ENCODE measurements at places on chromosomes 11 and 22.

- peak; percentile 75 for DNase-seq
These were observed at the start of gene SEC14L2 for GRCh38 chr22:30396871-30397655. Gene SEC14L2, plus strand, starts transcription at chr22:30397018. Its CDS starts 99 bp downstream, at chr22:30397117.

DNA sequence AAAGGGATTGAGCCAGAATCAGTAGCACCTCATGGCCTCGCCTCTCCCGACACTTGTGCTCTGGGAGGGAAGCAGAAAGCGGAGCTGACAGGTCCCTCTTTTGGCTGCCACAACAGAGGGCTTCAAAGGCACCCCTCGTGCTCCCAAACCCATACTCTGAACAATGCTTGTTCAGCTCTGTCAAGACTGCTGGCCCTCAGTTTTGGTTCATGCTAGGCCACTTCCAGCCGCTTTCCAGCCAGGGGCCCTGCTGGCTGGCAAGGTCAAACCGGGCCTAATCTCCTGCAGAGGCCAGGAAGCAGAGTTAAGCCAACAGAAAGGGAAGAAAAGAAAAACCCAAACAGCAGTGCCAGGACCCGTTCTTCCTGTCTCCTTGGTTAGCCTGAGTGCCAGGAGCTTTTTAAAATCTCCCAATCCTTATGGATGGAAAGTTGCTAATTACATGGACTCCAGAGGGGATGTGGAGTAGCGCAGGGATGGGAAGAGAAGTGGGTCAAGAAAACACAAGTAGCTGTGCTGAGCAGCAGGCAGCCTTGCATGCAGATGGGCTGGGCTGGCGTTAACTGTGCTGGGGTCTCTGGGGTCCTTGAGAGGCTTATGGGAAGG is 150.6 kb downstream of the GRIK4 start:
- DNase-seq: no peak

GRCh38 chr11:4455419-4455818 is 6.3 kb downstream of the OR52K2 start:
- no peak for DNase-seq

DNA sequence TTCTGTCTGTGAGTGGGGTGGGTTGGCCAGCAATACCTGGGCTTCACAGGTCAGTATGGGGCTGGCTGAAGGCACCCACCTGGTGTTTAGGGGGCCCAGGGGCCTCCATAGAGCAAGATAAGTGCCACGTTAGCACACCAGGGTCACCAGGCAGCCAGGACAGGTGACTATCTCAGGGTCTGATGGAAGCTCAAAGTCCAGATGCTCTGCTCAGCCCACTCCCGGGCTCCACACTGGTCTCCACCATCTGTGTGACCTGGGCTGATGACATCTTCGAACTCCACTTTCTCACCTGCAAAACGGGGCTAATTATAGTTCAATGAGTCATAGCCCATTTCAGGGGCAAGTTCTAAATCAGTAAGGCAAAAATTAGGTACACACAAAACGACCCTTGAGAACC is 39.4 kb upstream of the PRDM11 start:
- no peak for DNase-seq

DNA sequence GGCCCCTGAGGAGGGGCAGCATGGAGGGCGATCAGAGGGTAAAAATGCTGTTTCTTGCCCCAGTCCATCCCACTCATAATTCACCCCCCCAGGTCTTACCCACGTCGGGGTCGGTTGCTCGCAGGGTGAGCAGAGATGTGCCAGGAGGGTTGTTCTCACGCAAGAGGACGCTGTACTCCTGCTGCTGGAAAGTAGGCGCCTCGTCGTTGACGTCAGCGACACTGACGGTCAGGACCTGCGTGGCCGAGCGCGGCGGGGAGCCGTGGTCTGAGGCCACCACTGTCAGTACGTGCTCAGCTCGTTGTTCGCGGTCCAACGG is 10.3 kb upstream of the TPP1 start:
- no peak for DNase-seq

DNA sequence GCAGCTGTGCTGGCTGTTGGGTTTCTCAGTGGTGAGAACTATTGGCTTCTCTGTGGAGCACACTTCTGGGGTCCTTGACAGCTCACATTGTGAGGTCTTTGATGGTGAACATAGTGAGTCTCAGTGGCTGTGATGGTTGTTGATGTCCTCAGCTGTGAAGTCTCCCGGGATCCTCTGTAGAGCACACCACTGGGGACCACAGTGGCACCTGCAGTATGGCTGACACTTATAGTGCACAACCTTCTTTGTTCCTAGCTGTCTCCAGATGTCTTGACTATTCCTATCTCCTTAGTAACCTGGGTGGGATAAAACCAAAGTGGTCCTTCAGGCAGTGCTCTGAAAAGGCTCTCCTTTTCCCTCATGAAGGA is 34.3 kb upstream of the CHORDC1 start:
- no peak for DNase-seq

- peak; percentile 80 for DNase-seq
These were observed 29.4 kb downstream of the GUCD1 start for GRCh38 chr22:24525416-24526037.

DNA sequence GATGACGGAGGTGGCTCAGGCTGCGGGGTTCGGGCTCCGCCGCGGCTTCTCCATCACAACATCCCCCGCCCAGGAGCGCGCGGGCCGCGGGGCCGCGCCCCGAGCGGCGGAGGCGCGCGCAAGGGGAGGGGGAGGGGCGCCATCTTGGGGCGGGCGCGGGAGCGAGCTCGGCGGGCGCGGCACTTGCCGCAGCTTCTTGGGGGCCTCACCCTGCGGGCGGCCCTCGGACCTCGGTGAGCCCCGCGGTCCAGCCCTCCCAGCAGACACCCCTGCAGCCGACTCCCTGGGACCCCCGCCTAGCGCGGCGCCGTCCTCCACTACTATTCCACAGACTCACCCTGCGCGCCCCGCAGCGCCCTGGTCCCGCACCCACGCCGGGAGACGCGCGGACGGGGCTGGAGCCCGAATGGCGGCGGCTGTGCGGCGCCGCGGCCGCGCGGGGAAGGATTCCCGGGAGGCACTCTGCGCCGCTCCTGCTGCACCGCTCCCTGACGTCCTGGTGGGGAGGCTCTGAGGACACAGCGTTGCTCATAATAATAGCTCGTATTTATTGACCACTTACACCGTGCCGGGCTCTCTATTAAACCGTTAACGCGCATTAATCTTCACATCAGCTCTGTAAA is at the start of gene APBB1:
Gene APBB1, minus strand, starts transcription at position 86 of the 623 bp plus-strand sequence. CDS start 7,747 bp downstream, outside the sequence.
- DNase-seq: peak; percentile 83

DNA sequence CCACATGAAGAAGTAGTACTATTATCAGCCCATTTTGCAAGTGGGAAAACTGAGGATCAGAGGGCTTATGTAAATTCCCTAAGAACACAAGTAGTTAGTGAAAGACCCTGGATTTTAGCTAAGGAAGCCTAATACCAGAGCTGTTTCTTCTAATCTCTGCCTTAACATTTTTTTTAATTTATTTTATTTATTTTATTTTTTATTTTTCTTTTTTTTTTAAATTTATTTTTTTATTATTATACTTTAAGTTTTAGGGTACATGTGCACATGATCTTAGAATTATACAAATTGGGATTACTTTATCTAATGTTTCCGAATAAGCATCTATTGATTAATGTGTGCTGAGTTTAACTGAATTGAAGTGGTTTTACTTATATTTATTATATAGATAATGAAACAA is 1015.3 kb downstream of the LRRC4C start:
- DNase-seq: no peak

GRCh38 chr22:31556627-31557203 is 60.4 kb downstream of the SFI1 start:
- no peak for DNase-seq

DNA sequence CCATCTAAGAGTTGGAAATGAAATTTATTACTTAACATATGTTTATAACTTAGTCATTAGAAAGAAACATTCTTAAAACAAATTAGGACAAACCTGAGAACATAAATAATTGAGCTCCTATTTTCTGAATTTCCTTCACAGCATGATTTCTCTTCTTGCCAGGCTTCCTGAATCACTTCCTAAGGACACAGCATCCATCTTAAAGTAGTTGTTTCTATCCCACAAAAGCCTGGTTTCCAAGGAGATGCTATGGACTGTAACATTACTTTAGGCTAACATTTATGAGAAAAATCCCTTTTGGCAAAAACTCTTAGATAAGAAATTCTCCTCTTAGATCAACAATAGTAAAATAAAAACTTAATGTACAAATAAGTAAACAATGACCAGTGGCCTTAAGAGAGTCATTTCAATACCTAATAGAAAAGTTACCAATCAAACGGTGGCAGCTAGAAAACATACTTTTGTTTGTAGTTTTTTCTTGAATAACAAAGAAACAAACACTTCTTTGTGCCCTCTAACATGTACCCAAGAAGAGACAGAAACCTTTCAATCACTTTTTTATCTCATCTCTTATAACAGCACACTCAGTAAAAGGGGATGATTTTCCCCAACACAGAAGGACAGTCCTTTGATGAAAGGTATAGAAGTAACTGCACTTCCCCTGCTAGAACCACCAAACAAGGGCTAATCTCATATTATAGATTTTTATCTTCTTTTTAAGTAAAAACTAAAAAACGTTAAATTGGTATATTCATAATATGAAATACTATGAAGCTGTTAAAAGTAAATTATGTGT is 74.5 kb downstream of the TTC28 start:
- DNase-seq: no peak

GRCh38 chr22:28051787-28052356 is 132.8 kb upstream of the PITPNB start:
- DNase-seq: peak; percentile 40

DNA sequence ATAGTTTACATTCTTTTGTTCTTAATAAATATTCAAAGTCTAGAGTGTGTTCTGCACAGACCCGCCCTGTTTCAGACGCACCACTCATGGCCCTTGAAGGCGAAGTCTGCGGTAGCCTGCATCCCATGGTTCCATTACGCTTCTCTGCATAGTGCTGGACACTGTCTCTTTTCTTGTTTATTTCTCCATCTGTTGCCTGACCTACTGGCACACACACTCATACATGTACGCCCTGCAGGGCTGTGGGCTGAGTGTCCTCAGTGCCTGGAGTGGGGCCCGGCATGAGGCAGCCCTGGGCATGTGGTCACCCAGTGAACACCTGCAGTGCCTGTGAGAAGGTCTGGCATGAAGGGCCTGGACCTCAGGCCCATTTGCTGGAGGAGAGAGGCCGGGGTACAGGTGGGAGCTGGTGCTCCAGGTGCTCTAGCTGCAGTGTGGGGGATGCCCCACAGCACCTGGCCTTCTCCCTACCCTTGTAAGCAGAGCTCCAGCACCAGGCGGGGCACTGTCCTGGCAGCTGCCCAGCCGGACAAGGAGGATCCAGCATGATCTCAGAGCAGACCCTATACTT is 404.1 kb downstream of the TBC1D22A start:
- DNase-seq: no peak

GRCh38 chr11:85232559-85232958 is 394.6 kb downstream of the DLG2 start:
- DNase-seq: no peak

GRCh38 chr22:26568207-26568706 is 21.7 kb downstream of the TPST2 start:
- DNase-seq: no peak

GRCh38 chr11:24496386-24496735 is 492 bp upstream of the LUZP2 start:
- DNase-seq: no peak

DNA sequence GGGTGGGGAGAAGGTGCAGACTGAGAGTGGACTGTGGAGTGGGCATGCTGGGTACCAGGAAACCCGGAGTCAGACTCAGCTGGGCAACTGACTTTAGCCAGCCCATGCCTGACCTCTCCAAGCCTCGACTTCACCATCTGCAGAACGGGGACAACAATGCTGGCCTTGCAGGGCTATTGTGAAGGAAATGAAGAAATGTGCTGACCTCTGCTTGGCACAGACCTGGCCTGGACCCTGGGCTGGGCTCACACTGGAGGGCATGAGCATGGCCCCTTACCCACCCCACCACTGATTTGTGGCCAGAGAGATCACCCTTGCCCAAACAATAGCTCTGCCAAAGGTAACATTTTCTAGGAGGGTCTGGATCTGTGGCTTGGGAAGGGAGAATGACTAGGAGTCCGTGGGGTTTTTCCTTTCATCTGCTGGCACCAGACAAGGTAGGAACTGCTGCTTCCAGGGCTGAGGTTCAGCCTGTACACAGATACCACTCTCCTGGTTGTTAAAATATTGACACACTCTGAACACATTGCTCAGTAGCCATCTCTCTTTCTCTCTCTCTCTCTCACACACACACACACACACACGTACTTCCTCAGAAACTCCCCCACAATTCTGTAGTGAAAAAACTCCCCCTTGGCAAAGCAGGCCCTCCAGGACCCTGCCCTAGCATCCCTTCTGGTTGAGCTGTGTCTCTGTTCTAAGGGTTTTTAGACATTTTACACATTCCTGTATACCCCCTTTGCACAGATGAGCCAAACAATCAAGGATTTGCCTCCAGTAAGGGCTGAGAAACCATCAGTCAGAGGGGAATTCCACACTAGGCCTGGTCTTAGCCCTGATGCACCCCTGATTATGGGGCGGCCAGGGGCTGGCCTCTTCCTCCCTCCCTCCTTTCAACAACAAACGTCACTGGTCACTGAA is 1.0 kb downstream of the MOGAT2 start:
- DNase-seq: no peak

GRCh38 chr11:4430051-4430450 is 19.0 kb upstream of the OR52K2 start:
- DNase-seq: no peak

GRCh38 chr11:110473706-110474105 is 44.0 kb downstream of the FDX1 start:
- no peak for DNase-seq

DNA sequence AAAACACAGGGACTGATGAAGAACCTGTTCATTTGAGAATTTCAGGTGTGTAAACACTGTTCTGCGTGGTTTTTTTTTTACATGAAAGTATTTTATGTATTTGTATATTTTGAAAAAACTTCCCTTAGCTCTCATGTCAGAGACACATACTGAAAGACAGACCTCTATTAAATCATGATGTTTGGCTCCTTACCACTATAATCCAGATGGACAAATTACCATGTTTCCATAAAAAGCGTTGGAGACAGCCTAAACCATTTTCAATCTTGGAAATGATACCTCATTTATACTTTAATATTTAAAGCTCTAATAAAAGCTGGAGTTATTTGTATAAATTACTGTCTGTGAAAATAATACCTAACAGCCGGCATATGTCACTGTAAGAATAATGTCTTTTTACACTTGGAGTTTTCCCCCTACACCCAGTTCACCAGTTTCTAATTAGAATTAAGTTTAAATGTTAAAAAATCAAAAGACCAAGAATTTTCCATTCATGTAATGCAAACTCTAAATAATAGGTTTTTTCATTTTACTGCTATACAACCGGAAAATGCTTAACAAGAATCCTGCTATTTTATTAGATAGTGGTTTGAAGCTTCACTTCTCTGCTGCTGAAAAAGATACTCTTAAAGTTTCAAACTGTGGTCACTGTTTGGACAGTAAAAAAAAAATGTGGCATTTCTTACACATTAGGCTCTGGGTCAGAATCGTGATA is 30.8 kb downstream of the APLP2 start:
- DNase-seq: no peak
